Activated CD4-positive, alpha-beta T cell treated with anti-CD3 and anti-CD28 coated beads, Interleukin-2, Interleukin-6, amounts not matched to agents 100 ng/mL and 50 ng/mL, durations not matched to agents 16 hours and 8 hours (primary cell): ENCODE measurements at places on chromosomes 1 and 21.
A peak's percentile ranks its signal among the peaks of the same experiment; 100 is the strongest.

- no peak for DNase-seq
Observed at GRCh38 chr1:79161077-79161476, 154.5 kb upstream of the ADGRL4 start.

GRCh38 chr1:209086486-209087192, 496.9 kb upstream of the CAMK1G start:
- DNase-seq: no peak

GRCh38 chr21:16865632-16866031, 647.2 kb upstream of the CXADR start:
- no peak for DNase-seq

- DNase-seq: no peak
Observed at GRCh38 chr1:110062612-110063011, 7.9 kb downstream of the ALX3 start.

DNA sequence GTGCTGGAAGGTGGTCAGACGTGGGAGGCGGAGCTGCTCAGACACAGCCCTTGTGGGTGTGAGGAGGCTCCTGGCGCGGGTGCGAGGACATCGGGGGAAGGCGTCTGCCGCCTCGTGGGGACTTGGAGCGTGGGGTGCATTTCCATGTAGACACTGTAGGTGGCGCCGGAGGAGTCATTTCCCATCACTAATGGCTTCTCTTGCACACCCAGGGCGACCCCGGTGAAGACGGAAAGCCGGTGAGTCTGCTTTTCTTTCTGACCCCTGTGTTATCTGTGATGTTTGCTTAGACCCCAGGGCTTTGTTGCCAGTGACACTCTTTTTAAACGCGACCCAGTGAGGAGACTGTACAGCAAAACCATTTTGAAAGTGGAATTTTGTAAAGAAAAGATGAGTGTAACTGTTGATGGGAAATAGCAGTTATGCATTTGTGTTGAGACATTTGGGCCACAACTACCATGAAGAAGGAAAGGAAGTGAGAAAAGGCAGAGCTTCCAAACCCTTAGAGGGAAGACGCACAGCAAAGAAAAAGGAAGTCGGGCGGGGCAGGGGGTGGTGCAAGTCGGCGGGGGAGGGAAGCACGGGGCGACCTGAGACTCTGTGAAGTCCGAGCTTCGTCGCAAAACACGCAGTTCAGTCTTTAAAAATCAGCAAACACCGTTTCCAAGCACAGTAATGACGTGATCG, 64.0 kb downstream of the SLC19A1 start:
- peak; percentile 83 for DNase-seq

DNA sequence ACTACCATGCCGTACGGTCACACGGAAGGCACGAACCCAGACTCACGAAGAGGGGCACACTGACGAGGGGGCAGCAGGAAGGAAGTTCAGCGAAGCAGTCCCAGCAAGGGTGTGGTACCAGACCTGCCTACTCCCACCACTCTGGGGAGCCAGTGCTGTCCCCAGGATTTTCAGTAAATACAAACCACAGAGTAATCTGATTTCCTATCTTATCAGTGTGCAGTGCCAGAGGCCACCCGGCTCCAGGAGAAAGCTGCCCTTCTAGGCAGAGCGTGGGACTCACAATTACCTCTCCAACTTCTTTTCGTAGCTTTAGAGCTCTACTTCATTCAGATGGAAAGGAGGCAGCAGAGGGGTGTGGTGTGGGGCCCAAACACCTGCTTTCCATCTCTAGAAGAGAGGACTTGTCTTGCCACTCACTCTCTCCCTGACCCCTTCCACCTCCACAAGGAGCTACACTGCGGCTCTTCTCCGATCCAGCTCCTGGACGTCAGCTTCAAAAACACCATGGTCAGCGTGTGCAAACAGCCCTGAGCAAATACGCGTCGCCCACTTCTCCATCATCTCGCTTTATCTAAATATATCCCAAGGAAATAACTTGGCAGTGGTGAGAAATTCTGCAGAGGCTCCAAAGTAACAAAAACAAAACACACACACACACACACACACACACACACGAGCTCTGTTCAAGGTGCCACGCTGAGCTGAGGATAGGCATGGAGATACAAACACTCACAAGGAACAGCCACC, 98.5 kb downstream of the MRPL37 start:
- no peak for DNase-seq

- peak; percentile 92 for DNase-seq
Observed at GRCh38 chr1:54996359-54996868, 2.3 kb upstream of the BSND start.

GRCh38 chr1:37469386-37469785, 5.0 kb upstream of the ZC3H12A start:
- no peak for DNase-seq

DNA sequence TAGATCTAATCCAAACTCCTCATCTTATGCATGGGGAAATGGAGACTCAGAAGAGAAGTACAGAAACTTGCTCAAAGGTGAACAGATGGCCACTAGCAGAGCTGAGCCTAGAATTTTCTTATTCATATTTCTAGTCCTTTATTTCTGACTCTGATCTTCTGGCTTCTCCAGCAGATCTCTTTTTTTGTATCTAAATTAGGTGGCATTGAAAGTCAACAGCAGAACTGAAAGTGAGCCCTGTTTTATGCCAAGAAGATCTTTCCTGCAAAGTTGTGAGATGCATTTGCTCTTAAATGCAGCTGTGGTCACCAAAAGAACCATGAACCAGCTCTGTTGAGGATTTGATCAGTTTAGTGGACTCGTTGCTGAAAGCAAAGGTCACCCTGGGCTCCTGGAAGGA, 75.5 kb downstream of the KAZN start:
- no peak for DNase-seq

- DNase-seq: no peak
Observed at GRCh38 chr1:184482136-184482535, 95.3 kb downstream of the C1orf21 start.

- DNase-seq: no peak
Observed at GRCh38 chr1:78527706-78528105, 36.9 kb downstream of the PTGFR start.
